ENCODE measurements at places on chromosomes 16 and 17.

DNA sequence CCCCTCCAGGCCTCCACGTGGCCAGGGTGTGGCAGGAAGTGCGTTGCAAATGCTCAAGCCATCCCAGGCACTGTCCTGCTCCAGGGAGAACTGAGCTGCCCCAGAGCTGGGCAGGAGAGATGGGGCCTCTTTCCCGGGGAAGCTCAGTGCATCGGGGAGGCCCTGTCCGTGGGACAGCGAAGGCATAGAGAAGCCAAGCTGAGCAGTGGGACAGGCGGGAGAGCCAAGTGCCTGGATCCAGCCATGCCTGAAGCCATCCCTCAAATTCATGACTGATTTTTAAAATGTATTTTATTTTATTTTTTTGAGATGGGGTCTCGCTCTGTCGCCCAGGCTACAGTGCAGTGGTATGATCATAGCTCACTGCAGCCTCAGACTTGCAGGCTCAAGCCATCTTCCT, 25.4 kb upstream of the SSTR5 start:
- DNase-seq = no peak

DNA sequence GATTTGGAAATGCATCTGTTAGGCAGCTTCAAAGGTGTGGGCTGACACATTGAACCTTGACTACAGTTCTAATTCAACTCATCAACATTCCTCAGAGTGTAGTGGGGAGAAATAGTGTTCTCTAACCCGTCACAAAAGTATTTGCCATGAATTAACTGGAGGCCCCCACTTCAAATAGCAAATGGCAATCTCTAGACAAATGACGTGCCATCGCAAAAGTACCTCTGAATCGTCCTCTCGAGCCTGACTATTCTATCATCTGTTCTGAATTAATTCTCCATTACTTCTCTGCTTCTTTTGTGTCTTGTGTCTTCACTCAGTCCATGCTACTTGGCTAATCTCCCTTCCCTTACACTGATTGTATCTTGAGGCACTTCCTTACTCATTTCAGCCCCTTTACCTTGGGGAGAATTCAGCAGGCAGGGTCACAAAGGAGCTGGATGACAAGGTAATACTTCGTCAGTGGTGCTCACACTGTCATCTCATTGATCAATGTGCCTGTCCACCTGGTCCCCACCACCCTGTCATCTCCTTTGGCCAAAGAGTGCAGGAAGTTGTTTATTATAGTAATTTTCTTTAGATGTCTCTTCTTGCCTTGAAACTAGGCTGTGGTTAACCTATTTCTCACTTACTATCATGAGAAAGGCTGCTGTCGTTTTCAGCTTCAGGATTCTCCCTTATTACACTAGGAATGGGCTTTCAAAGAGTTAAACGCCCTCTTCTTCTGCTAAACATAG, 108.4 kb downstream of the SYCE1L start:
- no peak for DNase-seq

DNA sequence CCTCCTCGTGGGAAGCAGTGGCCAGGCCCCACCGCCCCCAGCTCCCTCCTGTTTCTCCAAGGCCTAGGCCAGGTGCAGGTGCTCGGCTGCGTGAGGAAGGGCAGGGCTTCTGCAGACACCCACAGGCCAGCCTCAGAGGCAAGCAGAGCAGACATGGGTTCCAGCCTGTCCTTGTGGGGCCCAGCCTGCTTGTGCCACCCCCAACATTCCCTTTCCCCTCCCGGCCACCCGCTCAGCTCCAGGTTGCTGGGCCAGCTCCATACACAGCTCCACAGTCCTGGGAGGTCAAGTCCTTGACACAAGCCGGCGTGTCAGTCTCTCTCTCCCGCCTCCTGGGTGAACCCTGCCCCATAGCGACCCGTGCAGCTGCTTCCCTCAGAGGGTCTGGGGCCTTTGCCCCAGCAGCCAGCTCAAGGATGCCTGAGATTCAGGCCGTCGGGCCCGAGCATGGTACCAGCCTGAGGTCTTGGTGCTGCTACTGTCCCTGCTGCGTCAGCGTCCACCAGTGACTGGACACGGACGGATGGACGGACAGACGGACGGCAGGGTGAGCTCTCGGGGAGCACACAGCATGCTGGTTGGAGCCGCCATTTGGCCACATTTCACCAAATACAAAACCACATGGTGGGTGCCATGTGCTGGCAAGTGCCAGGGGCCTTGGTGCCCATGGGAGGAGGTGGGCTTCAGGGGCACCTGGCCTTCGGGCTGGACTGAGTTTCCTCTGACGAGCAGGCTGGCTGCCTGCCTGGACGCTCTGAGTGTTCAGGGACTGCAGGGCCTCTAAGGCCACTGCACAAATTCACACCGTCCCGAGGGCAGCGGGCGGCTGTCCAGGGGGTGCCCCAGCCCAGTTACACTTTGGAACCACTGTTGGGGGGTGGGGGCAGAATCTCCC, 8.0 kb downstream of the SECTM1 start:
- DNase-seq = no peak

GRCh38 chr17:40092581-40092980, 7.8 kb downstream of the NR1D1 start:
- DNase-seq = peak; percentile 28

GRCh38 chr17:4945944-4946280, 2.4 kb downstream of the PFN1 start:
- DNase-seq = no peak

DNA sequence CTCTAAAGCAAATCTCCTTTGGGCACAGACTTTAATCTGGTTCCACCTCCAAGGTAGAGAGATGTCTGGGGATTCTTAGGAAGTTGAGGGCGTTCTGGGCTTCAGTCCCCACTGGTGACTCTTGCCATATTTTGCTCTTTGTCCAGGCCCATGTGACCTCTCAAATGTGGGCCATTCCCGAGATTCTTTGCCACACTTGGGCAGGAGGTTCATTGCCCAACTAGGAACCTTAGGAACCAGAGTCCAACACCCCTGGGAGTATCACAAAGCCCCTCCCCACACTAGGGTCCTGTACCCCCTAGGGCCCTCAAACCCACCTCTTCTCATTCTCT, 6.5 kb downstream of the KRT14 start:
- no peak for DNase-seq

DNA sequence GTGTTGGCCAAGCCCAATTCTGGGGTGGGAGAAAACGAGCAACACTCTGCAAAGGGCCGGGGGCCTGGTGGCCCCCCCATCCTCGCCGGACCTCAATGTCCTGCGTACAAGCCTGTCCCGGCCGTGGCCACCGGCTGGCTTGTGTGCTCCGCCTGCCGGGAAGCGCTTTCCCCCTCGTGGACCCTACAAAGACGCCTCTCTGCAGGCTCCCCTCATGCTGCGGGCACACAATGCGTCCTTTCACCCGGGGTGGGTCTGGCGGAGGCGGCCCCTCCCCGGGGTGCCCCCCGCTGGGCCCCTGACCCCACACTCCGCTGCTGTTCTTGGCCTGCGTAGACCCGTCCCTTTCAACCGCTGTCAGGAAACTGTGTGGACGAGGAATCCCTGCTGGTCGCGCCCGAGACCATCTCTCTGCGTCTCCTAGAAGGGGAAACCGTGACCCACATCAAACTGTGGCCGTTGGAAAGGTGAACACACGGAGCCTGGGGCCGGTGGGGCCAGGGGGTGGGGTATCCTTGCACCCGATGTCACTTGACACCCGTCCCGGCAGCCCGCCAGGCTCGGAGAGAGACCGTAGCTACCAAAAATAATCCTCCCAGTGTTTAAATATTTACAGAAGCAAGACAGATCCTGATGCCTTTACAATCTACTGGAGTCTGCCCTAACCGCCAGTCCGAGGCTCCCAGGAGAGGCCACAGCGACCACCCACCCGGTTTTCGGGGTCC, 43.6 kb downstream of the TBC1D16 start:
- peak; percentile 41 for DNase-seq

DNA sequence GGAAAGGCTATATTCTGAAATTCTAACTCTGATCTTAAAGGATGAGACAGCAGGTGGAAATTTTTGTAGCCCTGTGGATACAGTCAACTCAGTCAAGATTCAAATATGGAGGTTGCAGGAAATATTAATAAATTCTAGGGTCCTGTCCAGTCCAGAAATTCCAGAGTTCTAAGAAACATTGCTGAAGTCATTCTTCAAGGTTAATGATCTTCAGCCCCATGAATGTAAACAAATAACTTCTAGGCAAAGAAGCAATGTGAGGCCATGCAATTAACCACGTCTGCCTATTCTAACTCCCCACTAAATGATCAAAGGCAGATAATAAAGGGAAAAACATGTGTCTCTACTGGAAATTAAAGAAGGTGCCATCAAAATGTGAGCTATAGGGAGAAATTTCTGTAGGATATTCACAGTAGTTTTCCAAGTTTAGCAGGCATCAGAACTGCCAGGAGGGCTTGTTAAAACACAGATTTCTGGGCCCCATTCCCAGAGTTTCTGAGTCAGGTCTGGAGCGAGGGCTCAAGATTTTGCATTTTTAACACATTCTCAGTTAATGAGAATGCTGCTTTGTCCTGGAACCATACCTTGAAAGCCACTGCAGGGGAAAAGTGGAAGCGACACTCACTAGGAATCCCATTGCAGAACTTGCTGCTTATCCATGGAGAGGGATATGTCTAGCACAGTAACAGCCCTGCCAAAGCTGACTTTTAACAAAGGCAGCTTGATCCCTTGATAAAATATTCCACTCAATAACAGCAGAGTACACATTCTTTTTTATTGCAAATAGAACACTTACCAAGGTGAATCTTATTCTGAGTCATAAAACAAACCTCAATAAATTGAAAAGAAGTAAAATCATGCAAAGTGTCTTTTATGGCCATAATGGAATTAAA, 61.8 kb downstream of the DNAH3 start:
- DNase-seq = peak; percentile 47

DNA sequence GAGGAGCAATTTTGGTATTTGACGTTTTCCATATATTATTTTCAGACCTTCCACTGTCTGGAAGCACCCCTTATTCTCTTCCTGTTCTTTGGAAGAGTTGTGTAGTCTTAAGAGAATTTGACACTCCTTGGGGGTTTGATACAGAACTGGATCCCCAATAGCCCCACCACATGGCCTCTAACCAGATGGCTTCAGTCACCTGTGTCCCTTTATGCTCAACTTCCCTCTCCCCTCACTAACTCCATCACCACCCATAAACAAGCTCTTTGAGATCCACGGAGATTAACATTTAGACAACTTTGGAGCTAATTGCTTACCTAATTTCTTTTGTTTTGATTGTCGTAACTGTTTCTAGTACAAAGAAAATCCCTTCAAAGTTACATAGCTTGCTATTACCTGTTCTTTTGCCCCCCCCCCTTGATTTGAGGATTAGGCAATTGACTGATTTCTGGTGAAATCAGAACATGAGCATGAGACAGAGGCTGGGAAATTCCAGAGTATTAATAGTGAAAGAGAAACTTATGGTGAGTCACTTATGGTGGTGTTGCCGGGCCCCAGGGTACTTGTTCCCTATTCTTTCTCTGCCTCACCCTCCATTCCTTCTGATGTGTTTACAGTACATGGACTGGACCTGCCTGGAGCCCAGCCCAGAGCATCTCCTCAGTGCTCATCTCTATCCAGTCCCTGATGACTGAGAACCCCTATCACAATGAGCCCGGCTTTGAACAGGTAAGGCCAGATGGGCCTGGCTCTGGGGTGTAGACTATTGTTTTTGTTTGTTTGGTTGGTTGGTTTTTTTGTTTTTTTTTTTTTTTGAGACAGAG, 7.5 kb downstream of the UBE2Z start:
- DNase-seq = peak; percentile 83

DNA sequence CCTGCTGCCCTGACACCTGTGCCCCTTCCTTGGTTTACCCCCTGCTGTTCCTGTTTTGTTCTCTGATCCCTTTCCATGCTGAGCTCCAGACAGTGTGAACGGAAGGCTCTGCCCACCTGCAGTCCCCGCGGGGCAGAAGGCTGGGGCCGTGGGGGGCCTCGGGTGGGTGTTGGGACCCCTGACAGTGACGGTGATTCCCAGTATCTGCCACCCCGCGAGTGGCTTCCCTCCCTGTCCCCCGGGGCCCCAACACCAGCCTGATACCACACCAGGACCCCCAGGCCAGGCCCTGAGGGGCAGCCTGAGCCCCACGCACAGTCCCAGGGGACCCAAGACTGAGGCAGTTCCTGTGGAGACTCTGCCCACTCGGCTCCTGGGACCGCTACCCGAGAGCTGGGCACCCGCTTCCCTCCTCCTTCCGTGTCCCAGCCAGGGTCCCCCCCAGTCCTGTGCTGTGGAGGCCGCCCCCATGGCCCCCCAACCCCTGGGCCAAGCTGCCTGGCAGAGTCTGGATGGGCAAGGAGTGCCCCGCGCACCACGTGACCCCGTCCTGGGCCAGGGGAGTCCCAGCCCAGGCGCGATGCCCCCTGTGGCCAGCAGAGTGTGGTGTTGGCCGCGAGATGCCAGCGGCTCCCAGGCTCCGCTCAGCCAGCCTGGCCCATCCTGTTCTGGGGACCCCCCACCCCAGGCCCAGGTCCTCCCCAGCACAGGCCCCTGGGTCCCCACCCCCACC, 10.0 kb upstream of the C1QTNF8 start:
- DNase-seq = peak; percentile 95

DNA sequence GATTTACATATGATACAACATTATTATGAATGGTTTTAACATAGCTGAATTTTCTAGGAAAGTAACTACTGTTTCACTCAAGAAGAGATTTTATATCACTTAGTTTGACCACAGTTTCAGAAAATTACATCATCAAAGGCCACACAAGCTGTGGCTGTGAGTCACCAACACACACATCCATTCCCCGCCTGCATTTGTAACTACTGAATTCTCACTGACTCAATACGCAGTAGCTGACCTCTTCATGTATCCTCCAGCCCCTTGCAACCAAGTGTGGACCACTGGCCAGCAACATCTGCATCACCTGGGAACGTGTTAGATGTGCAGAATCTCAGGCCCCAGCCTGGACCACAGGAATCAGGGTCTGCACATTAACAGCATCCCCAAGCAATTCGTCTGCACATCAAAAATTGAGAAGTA, 197.6 kb downstream of the XYLT1 start:
- DNase-seq = peak; percentile 91

GRCh38 chr16:80122115-80122514, 418.7 kb upstream of the DYNLRB2 start:
- DNase-seq = peak; percentile 22

DNA sequence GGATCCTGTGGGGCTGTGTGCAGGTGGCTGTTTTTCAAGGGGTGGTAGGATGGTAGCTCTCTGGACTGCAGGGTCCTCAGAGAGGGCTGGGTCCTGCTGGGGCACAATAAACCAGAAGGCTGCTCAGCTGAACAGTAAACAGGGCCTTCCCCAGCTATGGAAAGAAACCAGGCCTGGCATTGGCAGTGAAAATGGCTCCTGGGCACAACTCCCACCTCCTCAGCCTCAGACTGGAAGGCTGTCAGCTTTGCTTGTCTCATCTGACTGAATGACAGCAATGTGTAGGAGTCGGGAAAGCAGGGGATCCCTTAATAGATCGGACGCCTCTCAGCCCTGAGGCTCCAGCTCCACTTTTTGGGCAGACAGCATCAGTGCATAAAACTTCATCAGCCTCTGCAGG, 59.8 kb upstream of the NLRP1 start:
- DNase-seq = no peak

Measured in GM03348 (cell line).